ENCODE measurements at places on chromosomes 1 and 21.

GRCh38 chr1:12031039-12031980 lies 12.0 kb downstream of the MIIP start:
- DNase-seq, result no peak

DNA sequence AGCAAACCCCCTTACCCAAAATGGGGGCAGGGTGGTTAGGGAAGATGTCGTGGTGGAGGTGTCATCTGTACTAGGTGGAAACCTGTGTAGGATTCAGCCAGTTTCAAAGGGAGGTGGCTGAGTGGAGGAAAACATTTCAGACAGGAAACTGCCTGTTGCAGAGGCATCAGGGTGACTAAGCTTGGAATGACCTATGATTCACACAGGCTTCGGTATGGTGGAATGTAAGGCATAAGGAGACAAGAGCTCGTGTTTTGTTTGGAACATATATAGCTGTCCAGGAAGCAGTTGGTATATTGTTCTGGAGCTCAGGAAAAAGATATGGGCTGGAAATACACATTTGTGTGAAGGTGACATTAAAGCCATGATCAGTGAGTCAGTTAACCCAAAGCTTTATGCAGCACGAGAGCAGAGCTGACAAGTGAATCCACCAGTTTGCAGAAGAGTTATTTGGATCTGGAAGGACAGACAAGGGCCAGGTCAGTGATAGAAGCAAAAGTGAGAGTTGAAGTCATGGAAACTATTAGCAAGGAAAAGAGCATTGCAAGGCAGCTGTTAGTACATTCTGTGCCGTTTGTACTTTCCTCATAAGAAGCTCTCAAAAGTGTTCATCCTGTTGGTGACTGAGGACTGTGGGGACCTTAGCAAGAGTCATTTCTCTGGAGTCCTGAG lies 12.2 kb downstream of the UTP25 start:
- no peak for DNase-seq

GRCh38 chr1:211336775-211337174 lies 10.1 kb downstream of the TRAF5 start:
- DNase-seq, result no peak

- DNase-seq, result no peak
Observed at GRCh38 chr1:51790385-51790784, 88.1 kb downstream of the NRDC start.
